ENCODE measurements at places on chromosomes 2 and 18.

DNA sequence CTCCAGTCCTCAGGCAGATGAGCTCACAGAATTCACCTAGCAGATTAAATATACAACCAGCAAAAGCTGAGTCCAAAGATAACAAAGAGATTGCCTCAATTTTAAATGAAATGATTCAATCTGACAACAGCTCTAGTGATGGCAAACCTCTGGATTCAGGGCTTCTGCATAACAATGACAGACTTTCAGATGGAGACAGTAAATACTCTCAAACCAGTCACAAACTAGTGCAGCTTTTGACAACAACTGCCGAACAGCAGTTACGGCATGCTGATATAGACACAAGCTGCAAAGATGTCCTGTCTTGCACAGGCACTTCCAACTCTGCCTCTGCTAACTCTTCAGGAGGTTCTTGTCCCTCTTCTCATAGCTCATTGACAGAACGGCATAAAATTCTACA is 86.0 kb downstream of the PTRHD1 start:
- DNase-seq, result no peak

DNA sequence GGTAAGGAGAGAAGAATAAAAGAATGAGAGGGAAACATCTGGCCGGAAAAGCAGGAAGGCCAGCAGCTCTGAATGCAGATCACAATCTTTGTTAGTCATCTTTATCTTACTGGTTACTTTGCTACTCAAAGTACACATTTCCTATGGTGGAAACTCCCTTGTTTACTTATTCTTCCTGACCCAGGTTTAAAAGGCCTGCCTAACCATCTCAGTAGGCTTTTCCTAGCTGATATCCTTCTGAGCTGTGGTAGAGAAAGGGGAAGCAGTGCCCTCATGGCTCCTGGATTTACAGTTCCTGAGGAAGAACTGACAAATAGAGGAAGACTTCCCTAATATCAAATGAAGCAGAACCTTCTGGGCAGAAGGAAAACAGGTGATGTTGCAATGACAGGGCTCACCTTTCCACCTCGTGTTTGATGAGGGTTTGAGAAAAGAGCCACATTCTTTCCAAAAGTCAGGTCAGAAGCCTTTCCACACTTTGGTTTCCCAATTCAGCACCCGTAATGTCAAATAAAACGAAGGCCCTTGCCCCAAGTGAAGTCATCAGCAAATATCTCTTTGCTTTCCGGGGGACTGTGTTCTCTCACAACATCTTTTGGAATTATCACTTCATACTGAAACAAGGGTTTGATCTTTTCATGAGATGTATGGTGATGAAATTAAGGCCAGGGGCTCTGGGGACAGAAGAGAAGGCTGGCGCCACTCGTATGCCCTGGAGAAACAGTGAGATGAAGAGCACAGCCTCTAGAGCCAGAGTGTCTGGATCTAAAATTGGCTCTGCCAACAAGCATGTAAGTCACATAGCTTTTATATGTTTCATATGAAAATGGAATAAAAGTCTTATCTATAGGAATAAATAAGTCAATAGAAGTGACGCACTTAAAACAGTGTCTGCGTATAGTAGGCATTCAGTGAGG is 26.7 kb upstream of the APOB start:
- DNase-seq, result no peak

DNA sequence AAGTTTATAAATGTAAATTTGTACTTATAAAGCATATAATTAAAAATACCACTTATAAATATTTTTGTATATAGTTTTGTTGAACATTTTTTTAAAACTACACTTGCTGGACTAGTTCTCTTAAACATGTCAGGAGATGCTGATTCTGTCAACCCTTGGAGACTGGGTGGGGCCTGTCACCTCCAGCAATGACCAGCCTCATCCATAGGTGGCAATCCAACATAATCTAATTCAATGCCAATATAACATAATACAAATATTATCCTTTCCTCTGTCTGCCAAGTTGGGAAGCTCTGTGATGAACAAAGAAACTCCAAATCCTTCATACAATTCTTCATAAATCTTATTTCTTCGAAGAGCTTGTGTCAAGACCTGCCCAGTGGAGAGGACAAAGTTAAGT is 140.4 kb downstream of the RBMS1 start:
- peak; percentile 34 for DNase-seq

DNA sequence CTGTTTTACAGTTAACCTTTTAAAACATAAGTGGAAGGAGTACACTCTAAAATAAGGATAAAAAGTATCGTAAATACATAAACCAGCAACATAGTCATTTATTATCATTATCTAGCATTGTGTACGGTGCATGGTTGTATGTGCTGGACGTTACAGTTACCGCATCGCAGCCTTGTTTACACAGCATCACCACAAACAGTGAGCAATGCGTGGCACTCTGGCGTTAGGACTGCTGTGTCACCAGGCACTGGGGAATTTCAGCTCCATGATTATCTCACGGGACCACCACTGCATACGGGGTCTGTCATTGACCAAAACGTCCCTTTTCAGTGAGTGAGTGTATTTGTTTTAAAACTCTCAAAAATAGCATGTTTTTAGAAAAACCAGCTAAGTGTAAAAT is 103.0 kb upstream of the SNTG2 start:
- DNase-seq, result no peak

DNA sequence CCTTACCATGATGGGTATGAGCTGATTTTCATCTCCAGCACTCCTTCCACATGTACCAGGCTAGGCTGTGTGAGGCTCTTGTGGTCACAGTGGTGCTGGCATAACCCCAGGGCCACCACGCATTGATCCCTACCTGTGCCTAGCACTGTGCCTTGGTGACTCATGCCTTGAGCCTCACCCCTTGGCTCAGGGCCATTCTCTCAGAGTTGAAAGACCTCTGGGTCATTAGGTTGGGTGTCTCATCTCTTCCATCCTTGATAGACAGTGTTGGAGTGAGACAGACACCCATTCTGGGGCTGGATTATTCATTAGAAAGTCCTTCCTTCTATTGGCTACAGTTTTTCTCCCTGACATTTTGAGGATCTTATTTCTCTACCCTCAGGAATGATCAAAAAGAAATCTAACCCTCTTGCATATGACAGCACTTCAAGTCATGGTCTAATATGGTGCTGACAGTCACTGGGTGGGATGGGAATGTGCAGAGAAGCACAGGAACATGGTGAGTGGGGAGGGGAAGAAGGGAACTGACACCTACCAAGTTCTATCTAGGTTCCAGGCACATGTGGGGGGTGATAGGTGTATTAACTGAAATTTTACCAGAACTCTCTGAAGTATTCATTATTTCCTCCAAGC is 41.3 kb downstream of the DYSF start:
- no peak for DNase-seq

- peak; percentile 98 for DNase-seq
Measured at GRCh38 chr2:33529771-33530481, 53.5 kb downstream of the RASGRP3 start.

- DNase-seq, result no peak
Measured at GRCh38 chr2:17190527-17190926, 327.7 kb downstream of the RAD51AP2 start.

DNA sequence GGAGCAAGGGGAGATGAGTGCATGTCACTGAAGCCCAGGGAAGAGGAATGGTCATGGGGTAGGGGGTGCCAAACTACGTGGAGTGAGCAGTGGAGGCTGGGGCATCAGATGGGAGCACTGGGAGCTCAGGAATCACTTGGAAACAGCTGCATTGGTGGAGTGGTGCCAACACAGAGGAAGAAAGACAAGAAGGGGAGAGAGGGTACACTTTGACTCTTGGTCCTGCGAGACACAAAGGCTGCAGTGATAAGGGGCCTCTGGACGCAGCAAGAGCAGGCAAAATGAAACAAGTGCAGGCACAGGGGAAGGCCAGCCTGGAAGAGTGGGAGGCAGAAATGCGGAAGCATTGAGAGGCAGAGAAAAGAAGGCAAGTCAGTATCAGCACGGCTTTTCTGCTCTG is 134.7 kb upstream of the SMIM21 start:
- no peak for DNase-seq

GRCh38 chr2:62724886-62725711 is 19.6 kb downstream of the EHBP1 start:
- no peak for DNase-seq

DNA sequence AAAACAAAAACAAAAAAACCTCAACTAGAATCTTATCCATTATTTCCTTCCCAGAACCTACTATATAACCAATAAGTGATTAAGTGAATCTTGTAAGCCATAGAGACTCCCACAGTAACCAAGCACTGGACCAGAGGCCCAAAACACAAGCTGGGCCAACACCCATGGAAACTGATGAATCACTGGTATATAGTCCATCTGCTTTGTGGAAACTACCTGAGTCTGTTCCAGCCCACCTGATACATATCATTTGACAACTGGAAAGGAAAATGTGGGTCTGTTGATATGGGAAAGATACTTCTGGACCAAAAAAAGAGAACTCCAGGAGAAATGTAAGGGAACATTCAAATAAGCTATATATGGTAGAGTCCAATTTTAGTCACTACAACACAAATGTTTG is 252.8 kb downstream of the MREG start:
- DNase-seq, result no peak

GRCh38 chr2:110994250-110994961 is 126.3 kb upstream of the BCL2L11 start:
- no peak for DNase-seq

DNA sequence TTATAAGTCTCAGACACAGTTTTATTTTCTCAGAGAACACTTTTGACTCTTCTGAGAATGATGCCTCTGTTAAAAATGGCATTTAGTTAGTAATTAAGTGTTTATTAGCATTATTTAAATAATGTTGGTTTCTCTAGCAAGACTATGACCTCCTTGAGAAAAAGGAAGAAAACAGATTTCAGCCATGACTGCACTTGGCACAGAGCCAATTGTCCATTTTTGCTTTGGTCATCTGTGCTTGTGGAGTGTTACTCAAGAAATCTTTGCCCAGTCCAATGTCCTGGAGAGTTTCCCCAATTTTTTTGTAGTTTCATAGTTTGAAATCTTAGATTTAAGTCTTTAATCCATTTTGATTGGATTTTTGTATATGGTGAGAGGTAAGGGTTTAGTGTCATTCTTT is 1229.4 kb upstream of the FAM98A start:
- no peak for DNase-seq

GRCh38 chr2:188328419-188328818 is 36.7 kb downstream of the GULP1 start:
- peak; percentile 65 for DNase-seq

DNA sequence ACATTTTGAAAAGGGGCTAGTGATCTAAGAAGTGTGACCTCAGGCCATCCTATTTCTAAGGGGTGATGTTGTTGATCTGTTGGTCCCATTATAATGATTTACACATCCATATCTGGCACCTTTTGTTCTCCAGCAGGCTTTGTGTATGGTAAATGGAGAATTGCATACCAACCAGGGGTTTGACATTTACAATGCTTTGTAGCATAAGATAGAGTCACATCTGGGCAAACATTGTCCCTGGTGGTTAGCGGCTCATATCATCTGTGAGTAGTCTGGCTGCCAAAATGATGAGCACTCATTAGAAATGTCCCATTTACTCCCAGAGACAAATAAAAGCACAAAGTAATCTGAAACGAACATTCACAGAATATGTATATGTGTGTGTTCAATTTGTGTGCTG is 1775.5 kb upstream of the CELF4 start:
- no peak for DNase-seq

GRCh38 chr18:11178951-11179549 is 29.7 kb upstream of the PIEZO2 start:
- DNase-seq, result peak; percentile 9

- peak; percentile 80 for DNase-seq
Measured at GRCh38 chr18:45328811-45329210, 286.5 kb upstream of the SLC14A2 start.

DNA sequence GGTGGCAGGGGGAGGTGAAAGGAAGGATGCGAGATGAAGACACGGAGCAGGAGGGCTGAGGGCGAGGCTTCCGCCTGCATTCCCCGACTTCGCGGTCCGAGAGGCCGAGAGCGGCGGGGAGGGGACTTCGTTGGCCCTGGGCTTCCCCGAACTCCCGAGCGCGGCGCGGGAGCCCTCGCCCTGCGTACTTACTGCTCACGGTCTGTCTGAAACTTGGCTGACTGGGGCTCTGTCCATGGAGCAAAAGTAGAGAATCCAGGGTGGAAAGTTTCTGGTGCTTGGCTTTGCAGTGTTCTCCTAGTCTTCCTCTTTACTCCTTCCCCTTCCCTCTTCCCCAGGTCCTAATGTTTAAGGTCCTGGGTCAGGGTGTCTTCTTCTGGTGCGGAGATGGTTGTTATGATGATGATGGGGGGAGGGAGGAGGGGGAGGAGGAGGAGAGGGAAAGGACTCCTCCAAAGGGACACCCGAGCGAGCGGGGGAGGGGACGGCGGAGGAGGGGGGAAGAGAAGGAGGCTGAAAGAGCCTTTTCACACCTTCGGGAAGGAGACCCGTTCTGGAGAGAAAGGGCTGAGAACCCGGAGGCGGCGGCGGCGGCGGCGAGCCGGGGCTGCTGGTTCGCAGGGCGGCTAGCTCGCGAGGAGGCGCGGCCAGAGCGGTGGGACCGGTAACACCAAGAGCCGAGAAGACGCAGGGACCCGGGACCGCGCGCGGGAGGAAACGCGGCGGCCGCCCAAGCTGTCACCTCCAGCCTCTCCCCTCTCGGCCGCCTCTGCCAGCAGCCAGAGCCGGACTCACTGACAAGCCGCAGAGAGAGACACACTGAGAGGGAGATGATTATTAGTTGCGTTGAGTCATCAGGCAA is at the start of gene SATB2:
SATB2 (minus strand) TSS at position 793 of the 862 bp plus-strand sequence. CDS start 1,902 bp downstream, outside the sequence.
- peak; percentile 76 for DNase-seq

- DNase-seq, result no peak
Measured at GRCh38 chr18:46097431-46097800, 680 bp downstream of the ATP5F1A start.

GRCh38 chr18:21489919-21490495 is 110.5 kb downstream of the ESCO1 start:
- no peak for DNase-seq

GRCh38 chr2:150625741-150626140 is 138.3 kb upstream of the RND3 start:
- DNase-seq, result no peak

DNA sequence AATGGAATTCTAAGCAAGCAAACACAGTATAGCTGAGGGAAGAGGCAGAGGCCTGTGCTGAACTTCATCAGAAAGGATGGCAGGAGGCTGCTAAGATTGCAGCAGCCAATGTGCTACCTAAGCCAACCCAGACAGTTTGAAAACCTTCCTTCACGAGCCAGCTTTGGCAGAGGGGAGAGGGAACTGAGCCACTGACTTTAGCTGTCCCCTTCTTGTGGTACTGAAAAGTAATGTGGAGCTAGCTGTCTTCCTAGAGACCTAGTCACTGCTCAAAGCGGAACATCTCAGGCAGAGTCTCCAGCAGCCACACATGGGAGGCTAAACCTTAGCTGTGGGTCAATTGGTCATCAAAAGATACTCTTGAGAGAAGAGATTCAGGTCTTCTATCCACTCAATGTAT is 419.0 kb downstream of the FBXO15 start:
- no peak for DNase-seq

GRCh38 chr18:13309031-13309747 is 90.6 kb downstream of the LDLRAD4 start:
- no peak for DNase-seq

GRCh38 chr18:54765636-54766375 is 62.5 kb upstream of the RAB27B start:
- no peak for DNase-seq

All from fibroblast of skin of scalp (primary cell).